ENCODE measurements at places on chromosomes 7 and 10.

DNA sequence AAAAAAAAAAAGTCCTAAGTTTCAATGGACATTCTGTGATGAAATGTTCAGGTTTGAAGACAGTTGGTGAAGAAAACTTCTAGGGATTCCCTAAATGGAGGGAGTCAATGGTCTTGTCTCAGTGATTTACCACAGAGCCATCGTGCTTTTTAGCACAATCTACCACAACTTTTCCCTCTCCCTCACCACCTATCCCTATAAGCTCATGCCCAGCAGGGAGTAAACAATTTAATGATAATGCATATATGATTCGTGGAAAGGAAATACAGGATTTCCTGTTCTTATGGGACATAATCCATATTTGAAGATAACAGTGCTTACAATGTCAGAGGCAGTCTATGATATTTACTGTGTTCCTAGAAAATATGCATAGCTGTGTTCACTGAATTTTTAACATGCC lies 38.4 kb upstream of the CD36 start:
- DNase-seq, result no peak

DNA sequence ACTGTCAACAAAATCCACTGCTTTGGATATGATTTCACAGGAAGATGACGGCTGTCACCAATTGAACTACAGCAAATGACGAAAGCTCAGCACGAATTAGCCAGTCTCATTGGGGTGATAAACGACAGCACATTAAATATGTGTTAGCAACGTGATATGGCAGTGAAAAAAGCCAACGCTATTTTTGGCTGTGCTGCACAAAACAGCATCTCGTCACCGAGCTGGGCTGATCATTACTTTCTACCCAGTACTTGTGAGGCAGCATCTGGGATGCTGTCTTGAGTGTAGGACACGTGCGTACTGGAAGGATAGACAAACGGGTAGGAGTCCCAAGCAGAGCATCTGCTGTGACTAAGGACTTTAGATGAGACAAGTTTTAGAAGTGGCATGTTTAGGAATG lies 138.3 kb downstream of the EXOC4 start:
- no peak for DNase-seq

- DNase-seq, result no peak
Measured at GRCh38 chr7:14639329-14639728, 263.2 kb downstream of the DGKB start.

DNA sequence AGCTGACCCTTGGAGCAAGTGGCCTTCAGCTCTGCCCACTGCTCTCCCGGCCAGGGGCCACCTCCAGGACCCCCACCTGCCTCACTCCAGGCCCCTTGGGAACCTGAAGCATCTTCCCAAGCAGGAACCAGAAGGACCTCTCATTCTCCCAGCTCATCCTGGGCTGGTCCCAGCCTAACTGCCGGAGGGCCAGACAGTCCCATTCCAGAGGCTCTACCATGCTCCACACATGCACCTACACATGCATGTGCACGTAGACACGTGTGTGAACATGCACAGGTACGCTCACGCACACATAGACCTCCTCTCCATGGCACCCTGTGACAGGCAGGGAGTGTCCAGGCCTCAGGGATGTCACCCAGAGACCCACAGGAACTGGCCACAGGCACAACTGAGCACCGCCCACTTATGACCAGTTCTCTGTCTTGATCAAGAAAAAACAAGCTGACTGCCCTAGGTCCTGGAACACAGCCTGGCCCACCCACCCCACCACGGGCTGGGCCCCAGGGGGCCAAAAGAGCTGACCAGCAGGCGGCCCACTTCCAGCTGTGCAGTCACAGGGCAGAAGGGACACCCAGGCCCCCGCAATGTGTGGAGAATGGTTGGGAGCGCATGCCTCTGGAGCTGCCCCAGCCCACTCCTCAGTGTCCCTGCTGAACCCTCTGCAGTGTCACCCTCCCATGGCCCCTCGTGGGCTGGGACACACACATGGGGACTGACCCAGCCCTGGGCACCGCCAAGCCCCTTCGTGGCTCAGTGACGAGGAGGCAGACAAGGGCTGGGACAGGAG lies 43.4 kb downstream of the CAMK2B start:
- DNase-seq, result no peak

- DNase-seq, result no peak
Measured at GRCh38 chr10:2978574-2979273, 88.6 kb upstream of the PFKP start.

- DNase-seq, result no peak
Measured at GRCh38 chr10:70306886-70307520, 23.2 kb upstream of the NPFFR1 start.

DNA sequence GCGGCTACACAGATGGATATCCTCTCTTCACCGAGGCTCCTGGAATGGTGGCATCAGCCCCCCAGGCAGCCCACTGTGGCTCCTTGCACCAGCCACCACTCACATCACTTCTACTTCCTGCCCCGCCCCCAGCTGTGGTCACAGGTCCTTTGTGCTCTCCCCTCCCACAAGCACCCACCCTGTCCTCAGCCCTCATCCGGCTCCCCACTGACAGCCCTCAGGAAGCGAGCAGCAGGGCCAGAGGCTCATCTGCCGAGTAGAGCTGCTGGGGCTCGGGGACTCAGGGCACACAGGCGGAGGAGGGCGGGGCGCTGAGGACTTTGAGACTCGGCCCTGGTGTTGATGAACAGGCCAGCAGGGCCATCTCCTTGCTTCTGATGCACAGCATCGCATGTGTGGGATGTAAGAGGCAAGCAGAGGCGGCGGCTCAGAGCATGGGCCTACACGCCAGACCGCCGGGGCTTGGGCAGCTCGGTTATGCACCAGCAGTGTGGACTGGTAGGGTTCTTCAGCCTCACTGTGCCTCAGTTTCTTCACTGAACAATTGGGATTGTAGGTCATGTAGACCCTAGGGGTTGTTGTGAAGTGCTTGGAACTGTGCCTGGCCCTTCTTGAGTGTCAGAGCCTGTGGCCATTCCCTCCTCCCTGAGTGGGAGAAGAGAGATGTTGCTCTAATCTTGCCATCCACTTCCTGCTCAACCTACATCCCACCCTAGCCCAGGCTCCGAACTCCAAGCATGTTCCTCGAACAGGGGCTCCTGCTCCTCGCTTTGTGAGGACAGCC lies at the start of gene PRF1:
PRF1 (minus strand) TSS at position 77 of the 784 bp plus-strand sequence. CDS start 1,839 bp downstream, outside the sequence.
- no peak for DNase-seq

- DNase-seq, result no peak
Measured at GRCh38 chr10:133110133-133110532, 22.4 kb downstream of the ADGRA1 start.

GRCh38 chr7:13846386-13846785 lies 143.1 kb downstream of the ETV1 start:
- no peak for DNase-seq

- no peak for DNase-seq
Measured at GRCh38 chr7:116315803-116316202, 105.5 kb downstream of the TES start.

- DNase-seq, result no peak
Measured at GRCh38 chr7:148182264-148182663, 408.3 kb upstream of the C7orf33 start.

DNA sequence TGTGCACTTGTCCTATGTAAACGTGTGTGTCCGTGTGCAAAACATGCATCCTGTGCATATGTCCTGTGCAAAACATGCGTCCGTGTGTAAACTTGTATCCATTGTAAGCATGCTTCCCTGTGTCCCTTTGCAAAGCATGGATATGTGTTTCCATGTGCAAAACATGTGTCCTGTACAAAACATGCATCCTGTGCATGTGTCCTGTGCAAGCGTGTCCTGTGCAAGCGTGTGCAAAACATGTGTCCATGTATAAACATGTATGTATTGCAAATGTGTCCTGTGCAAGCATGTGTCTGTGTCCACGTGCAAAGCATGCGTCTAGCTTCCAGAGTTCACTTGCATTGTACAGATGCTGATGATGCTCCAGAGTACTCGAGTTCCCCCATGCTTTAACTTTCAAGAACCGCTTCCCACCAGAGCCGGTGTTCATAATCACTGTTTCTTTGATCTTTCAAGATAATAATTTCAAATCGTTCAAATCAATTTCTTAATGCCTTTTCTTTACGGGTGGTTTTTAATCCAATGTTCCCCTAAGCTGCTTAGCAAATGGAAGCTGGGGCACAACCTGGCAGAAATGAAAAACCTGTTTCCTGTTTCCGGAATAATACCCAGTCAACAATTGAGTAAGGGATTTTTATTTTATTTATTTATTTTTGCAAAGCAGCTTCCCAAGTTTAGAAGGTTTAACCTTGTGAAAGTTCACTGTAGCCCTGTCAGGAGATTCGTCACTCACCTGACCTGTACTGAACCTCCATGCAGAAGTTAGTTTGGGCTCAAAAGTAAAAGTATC lies 641 bp upstream of the ASB13 start:
- no peak for DNase-seq

- DNase-seq, result no peak
Measured at GRCh38 chr10:73586583-73586984, 4.6 kb downstream of the USP54 start.

DNA sequence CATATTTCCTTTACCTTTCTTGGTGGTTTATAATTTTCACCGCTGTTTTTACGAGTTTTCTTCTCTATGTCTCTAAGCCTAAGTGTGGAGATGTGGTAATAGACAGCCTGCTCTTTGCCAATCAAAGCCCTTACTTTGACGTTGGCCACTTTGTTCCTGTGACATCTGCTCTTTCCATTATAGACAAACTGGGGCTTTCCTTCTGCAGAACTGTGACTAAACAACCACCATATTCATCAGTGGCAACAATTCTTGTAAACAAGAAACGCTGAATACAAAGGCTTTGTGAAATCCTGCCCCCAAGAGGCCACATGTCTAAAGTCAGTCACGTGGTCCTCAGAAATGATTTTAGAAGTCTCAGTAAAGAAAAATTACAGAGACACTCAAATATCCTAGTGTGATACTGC lies 59.6 kb upstream of the CAPZA2 start:
- DNase-seq, result peak; percentile 41

DNA sequence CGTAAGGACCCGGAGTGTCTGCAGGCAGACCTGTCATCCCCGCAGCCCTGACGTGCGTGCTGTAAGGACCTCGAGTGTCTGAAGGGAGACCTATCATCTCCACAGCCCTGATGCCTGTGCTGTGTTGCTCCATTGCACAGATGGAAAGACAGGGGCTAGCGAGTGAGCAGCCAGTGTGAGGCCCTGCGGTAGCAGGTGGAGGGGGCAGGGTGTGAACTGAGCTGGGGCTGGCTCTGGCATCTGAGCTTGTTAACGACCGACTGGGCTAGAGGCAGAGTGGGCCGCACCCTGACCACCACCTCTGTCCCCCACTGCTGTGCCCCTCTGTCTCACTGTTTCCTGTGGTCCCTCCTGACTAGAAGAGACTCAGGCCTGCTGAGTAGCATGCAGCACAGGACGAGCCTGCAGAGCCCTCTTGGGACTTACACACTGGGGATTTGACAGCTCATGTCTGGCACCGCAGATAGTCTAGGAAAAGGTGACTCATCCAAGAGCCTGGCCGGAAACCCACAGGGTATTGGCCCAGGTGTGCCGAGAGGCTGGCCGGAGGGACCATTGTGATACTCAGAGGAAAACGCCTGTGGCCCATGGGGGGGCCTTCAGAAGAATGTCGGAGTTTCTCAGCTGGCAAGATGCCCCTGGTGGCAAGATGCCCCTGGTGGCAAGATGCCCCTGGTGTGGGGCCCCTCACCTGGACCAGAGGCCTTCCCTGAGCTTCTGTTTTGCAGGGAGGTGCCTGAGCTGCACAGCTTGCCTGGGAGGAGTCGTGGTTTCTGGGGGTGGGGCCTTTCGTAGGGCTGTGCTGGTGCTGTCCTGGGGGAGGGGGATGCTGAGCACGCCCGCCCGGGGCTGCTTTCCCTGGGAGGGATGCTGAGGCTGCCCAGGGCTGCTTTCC lies 34.3 kb downstream of the INPP5A start:
- DNase-seq, result peak; percentile 98

- no peak for DNase-seq
Measured at GRCh38 chr10:75127471-75127870, 16.0 kb downstream of the SAMD8 start.

DNA sequence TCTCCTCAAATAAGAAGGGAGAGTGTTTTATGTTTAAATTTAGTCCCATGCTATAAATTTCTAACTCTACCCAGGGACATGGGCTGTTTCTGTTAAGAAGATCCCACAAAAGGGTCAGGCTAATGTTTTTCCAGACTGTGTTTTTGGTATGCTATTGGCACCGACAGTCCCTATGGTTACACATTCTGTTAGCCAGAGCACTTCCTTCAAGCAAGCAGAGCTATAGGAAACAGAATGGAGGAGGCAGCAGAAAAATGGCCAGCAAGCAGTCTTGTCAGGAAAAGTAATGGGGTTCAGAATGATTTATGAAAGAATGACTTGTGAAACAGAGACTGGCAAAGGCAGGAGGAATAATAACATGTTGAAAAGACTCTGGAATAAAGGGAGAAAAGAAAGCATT lies 44.8 kb upstream of the PHYHIPL start:
- no peak for DNase-seq

DNA sequence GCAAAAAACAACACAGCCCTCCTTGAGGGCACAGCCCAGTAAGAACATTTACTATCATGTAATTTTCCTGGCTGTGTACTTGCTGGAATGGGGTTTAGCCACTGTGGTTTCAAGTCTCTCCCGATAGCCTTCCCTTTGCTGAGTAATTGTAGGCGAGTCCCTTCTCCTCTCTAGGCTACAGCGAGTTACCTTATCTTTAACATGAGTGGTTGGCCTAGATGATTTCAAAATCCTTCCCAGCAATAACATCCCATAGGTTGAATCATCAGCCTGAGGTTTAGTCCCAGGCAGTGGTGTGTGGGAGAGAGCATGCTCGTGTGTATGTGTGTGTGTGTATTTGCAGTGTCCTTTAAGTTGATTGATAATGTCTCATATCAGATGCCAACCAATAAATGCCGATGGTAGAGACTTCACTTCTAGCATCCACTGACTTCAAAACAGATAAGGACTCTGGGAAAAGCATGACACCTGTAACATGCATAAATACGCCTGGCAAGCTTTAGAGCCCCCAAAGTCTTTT lies 142.9 kb upstream of the ZMIZ1 start:
- peak; percentile 94 for DNase-seq

DNA sequence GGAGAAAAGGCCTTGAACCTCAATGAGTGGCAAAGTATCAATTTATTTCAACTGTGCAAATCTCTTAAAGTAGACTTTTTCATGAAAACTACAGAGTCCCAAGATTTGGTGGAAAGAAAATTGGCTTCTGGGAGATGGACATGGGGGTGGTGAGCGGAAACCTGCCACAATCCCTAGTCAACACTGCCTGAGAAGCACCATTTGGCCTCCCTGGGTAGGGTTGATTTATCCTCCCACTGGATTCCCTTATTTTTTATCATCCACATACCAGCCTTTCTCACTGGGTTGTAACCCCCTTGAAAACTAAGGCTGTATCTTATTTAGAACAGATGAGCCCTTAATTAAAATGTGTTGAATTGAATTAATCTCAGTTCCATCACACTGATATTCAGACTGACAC lies 101.7 kb upstream of the PTN start:
- DNase-seq, result no peak

GRCh38 chr10:63553473-63553872 lies 32.3 kb downstream of the REEP3 start:
- peak; percentile 41 for DNase-seq

- DNase-seq, result peak; percentile 28
Measured at GRCh38 chr7:103573479-103574058, 127.6 kb upstream of the SLC26A5 start.

GRCh38 chr7:20783125-20783699 lies 3.5 kb downstream of the SP8 start:
- DNase-seq, result no peak

- DNase-seq, result no peak
Measured at GRCh38 chr10:122567056-122567660, 6.6 kb downstream of the DMBT1 start.

Measured in RWPE1 (cell line).